Thyroid gland (tissue), 4 donors: ENCODE measurements at places on chromosomes 12 and 14. TPM values are rescaled to one million over a fixed set of nuclear protein-coding genes. Genes with fewer than 3 reads are reported as not detected.

GRCh38 chr12:132140501-132140900 lies 3.6 kb downstream of the DDX51 start:
- peaks cover 18% of the 10 kb centered on the region for H3K4me1 ChIP-seq
- peaks cover 37% of the 10 kb centered on the region for H3K36me3 ChIP-seq
- no peaks in the 10 kb centered on the region for H3K27me3 ChIP-seq
- no peak overlapping the region for H3K4me3 ChIP-seq
- H3K27ac ChIP-seq = no peak overlapping the region
- no peak for DNase-seq

DNA sequence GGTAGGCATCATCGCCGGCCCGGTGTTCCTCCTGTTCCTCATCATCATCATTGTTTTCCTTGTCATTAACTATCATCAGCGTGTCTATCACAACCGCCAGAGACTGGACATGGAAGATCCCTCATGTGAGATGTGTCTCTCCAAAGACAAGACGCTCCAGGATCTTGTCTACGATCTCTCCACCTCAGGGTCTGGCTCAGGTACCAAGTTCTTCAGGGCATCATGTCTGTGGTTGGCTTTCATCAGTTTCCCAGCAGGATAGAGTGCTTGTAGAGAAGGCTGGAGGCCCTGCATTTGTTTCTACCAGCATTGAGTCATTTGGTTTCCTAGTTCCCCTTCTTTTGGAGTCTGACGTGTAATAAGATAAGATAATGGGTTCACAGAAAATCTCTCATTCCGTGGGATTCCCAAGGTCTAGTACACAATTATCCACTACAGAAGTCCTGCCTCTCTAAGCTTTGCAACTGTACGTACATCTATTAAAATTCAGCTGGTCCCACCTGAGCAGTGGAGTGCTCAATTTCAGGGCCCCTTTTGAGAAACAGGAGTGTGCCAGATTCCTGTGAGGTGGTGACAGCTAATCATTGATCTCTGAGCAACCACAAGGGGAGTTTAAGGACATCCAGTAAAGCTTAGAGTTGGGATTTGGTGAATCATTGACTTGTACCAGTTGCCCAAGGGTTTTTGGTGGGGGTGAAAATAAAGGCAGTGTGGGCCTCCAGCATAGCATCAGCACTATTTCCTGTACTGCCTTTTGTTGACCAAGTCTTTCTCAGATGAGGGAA lies 25.1 kb downstream of the ACVR1B start:
- DNase-seq = no peak
- no peak overlapping the region for H3K4me3 ChIP-seq
- peak overlapping the region; percentile 66 for H3K27ac ChIP-seq
- peaks cover 38% of the 10 kb centered on the region for H3K4me1 ChIP-seq
- H3K36me3 ChIP-seq = peaks cover 25% of the 10 kb centered on the region

DNA sequence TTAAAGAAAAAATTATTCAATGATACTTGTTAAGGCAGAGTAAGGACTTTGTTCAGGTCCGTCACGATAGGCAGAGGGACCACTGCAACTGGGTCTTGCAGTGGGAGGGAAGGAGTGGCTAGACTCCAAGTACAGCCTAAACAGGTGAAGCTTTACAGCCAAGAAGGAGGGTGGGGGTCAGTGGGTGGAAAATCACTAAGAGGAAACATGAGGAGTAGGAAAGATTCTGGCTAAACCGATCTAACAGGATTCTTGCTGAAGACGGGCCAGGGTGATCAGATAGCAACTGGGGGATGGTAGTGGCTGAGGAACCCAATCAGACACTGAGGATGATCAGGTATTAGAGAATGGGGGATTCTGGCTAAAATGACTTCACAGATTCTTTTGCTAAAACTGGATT lies 100.2 kb downstream of the TTC7B start:
- H3K27me3 ChIP-seq = no peaks in the 10 kb centered on the region
- H3K4me3 ChIP-seq = no peak overlapping the region
- DNase-seq = peak; percentile 45

DNA sequence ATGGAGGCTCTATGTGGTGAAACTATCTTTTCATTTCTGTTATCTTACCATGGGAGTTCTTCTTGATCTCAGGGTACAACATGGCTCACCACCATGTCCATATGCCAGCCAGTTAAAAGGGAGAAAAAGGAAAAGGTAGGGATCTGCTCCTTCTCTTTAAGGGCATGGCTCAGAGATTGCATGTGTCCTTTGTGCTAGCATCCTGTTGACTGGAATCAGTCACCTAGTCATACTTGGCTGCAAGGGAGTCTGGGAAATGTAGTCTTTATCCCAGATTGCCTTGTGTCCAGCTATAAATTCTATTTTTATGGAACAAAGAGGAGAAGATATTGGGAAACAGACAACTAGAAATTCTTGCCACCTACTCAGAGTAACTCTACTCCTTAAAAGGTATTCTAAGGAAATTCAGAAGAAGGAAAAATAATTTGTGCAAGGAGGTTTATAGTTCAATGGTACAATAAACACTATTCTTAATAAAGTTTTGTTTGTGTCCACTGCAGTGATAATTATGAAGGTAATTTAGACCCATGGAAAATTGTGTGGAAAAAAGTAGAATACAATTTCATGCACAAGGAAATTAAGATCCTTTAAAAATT lies 86.4 kb upstream of the RPH3A start:
- no peaks in the 10 kb centered on the region for H3K4me1 ChIP-seq
- no peak for DNase-seq
- H3K27ac ChIP-seq = no peak overlapping the region
- H3K36me3 ChIP-seq = no peaks in the 10 kb centered on the region
- H3K27me3 ChIP-seq = no peaks in the 10 kb centered on the region

DNA sequence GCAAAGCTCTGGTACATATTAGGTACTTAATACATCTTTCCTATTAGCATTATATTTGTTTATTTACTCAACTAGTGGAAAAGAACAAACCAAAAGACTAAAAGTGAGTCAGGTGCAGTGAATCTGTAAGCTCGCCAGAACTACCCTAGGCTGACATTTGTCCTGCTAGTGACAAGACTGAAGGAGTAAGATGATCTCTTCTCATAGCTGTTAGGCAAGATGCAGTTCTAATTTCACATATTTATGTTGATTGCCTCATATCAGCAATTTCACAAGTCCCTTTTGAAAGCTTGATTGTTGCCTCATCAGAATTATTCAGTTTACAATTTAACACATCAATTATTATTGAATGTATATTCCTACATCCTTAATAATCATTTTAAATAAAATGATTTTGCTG lies 293.0 kb upstream of the NAV3 start:
- no peak overlapping the region for H3K4me3 ChIP-seq
- no peaks in the 10 kb centered on the region for H3K36me3 ChIP-seq
- H3K27me3 ChIP-seq = no peaks in the 10 kb centered on the region
- no peak overlapping the region for H3K27ac ChIP-seq

GRCh38 chr12:3697311-3697870 lies 55.5 kb downstream of the CRACR2A start:
- no peaks in the 10 kb centered on the region for H3K36me3 ChIP-seq
- DNase-seq = no peak

GRCh38 chr14:96631030-96631429 lies 128.8 kb downstream of the PAPOLA start:
- H3K27me3 ChIP-seq = no peaks in the 10 kb centered on the region
- DNase-seq = no peak
- no peak overlapping the region for H3K27ac ChIP-seq

DNA sequence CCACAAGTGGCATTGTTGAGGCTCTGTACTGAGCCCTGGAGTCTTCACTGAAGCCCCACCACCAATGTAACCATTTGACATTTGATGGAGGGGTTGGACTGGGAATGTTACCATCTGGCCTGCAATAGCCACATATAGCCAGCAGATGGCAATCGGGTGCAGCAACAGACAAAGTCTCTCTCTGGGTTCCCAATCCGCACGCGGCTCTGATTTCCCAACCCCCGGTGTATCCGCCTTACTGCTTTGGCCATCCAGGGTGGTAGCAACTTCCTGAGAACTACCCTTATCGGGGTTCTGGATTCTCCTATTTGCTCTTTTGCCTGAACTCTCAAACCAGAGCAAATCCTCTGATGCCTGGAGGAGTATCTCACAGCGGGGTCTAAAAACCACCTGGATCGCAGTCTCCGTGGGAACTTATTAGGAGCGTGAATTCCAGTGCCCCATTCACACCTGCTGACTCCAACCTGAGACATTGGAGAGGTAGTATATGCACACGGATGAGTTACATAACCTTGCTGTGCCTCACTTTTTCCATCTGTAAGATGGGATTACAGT lies 14.2 kb downstream of the VRTN start:
- no peaks in the 10 kb centered on the region for H3K4me1 ChIP-seq
- no peak overlapping the region for H3K27ac ChIP-seq
- DNase-seq = peak; percentile 83
- H3K36me3 ChIP-seq = no peaks in the 10 kb centered on the region
- H3K4me3 ChIP-seq = no peak overlapping the region

DNA sequence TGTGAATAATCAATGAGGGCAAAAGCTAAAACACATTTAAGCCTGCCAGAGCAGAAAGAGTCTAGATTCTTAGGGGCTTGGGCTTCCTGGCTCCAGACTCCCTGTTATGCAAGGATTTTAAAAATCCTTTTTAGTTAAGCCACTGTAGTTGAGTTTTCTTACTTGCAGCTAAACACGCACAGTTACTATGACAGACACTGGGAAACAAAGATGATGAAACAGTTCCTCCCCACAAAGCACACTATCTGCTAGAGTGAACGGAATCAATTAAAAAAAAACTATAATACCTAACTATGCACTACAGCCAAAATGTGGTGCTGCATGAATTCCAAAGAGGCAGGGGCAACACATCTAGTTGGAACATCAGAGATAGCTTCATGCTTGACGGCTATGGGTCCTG lies 28.2 kb downstream of the RPS6KA5 start:
- H3K27me3 ChIP-seq = no peaks in the 10 kb centered on the region
- no peaks in the 10 kb centered on the region for H3K36me3 ChIP-seq
- no peak overlapping the region for H3K4me3 ChIP-seq
- H3K4me1 ChIP-seq = peaks cover 8% of the 10 kb centered on the region

DNA sequence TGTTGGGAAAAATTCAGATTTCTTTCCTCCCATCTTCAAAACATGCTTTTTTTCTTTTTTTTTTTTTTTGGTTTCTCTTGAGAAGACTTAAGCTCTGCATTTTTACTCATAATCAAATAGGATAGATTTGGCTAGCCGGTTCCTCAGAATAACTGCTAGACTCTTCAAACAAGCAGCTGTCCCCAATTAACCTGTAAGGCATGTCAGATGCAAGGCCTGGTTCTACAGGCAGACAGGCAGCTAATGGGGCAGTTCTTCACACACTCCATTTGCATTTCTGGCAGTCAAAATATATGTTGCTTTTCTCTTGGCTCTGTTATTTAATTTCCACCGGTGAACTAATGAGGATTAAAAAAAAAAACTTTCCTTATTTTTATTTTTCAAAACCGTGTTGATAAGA lies 228.0 kb upstream of the ATP2B1 start:
- no peak overlapping the region for H3K27ac ChIP-seq
- no peaks in the 10 kb centered on the region for H3K4me1 ChIP-seq
- no peaks in the 10 kb centered on the region for H3K27me3 ChIP-seq
- DNase-seq = no peak

DNA sequence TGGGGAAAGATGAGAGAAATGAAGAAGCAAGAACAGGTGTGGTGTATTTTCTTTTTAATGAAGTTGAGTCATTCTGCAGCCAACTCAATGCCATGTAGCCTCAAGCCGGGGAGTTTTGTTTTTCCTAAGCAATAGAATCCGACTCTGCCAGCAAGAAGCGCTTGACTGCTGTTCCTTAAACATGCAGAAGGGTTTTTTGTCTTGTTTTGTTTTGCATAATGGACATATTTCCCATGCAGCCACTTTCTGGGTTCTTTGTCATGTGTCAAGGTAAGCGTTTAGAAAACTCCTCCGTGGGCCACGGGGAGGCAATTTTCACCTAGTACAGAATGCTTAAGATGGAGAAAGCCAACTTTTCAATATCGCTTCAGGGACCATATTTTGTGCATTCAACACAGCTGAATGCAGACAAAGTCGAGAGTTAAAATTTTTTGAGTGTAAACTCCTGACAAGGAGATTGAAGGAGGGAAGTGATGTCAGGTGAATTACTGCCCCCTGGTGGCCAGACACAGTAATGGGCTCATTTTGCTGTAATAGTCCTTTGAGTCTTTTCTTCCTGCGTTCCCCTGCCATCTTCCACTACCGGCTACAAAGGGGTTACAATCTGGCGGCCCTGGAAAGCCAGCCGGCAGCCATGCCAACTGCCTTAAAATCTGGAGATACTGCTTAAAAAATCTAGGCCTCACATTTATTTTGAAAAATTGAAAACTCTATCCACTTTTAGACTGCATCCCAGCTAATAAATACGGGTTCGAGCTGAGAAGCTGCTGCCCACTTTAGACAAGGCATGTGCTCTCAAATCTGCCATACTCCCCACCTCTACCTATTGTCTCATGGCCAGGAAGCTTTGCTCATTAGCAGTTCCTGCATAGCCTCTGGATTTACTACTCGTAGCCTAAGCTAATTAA lies 3.2 kb upstream of the FICD start:
- peak; percentile 76 for DNase-seq
- no peaks in the 10 kb centered on the region for H3K27me3 ChIP-seq
- no peak overlapping the region for H3K4me3 ChIP-seq
- H3K4me1 ChIP-seq = peaks cover 11% of the 10 kb centered on the region
- no peaks in the 10 kb centered on the region for H3K36me3 ChIP-seq

DNA sequence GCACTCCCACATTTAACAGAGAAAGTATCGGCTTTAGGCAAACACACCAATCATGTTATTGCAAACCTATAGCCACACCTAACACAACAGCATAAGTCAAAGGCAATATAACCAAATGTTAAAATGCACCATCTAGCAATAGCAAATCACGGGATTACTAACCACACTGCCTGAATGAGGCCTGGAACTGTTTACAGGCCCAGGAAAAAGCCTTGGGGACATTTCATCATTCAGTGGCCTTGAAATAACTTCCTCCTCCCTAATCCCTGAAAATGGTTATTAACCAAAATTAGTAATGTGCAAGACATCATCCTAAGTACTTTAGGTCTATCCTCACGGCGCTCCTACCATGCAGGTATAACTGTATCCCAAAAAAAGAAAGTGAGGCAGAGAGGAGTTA lies 2.3 kb downstream of the GALC start:
- H3K4me3 ChIP-seq = no peak overlapping the region
- peaks cover 10% of the 10 kb centered on the region for H3K4me1 ChIP-seq
- H3K27ac ChIP-seq = no peak overlapping the region
- H3K36me3 ChIP-seq = no peaks in the 10 kb centered on the region
- no peaks in the 10 kb centered on the region for H3K27me3 ChIP-seq

GRCh38 chr14:101101456-101102056 lies 198.0 kb upstream of the RTL1 start:
- no peaks in the 10 kb centered on the region for H3K36me3 ChIP-seq
- DNase-seq = no peak
- H3K27me3 ChIP-seq = no peaks in the 10 kb centered on the region
- no peak overlapping the region for H3K27ac ChIP-seq
- no peaks in the 10 kb centered on the region for H3K4me1 ChIP-seq

Gene CCDC196
- total RNA-seq = not detected

Gene OTOGL
- 0.11 TPM for total RNA-seq

Gene SLC22A17
- 94.2 TPM for total RNA-seq

Gene RABGGTA
- total RNA-seq = 30.8 TPM

Gene TRIM9
- total RNA-seq = 2.0 TPM
